Suppressor macrophage (primary cell): ENCODE measurements at places on chromosomes 5 and 9.

GRCh38 chr5:174760721-174761120 lies 36.3 kb downstream of the MSX2 start:
- DNase-seq: no peak

DNA sequence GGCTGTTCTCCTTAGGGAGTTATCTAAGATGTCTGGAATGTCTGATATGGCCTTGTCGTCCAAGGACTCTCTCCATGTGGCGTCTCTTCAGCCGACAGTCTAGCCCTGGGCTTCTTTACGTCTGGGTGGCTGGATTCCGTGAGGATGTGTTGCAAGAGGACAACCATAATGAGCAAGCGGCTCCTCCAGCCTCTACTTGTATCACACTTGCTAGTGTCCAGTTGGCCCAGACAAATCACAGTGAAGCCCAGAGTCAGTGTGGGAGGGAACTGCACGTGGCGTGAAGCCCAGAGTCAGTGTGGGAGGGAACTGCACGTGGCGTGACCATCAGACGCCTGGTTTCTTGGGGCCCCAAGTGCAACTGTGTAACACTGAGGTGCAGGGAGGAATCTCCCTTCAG lies 61.1 kb downstream of the COL23A1 start:
- DNase-seq: peak; percentile 40

GRCh38 chr9:17632994-17633393 lies 54.1 kb downstream of the SH3GL2 start:
- no peak for DNase-seq

DNA sequence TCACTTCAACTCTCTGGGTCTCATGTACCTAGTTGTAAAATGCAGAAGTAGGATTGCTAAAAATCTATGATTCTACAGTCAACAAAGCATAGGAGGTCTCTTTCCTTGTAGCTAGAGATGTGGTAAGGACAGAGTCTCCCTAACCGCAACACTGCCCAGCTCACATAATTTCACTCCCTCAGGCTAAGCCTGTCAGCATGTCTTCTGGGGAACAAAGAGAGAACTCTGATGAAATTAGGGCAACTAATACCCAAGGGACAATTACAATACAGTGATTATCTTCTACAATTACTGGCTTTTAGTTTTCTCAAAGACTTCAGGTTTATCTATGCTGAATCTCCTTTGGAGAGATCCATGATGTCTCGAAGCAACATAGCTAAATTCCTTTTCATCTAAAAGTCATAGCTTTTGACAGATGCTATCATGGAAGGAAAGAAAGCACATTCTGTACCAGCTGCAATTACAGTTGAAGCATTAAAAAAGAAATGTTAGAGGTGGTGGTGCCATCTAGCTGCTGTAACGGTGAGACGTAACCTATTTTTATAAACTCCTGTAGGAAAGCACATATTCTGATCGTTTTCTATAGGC lies 141.1 kb upstream of the TARS1 start:
- peak; percentile 63 for DNase-seq

DNA sequence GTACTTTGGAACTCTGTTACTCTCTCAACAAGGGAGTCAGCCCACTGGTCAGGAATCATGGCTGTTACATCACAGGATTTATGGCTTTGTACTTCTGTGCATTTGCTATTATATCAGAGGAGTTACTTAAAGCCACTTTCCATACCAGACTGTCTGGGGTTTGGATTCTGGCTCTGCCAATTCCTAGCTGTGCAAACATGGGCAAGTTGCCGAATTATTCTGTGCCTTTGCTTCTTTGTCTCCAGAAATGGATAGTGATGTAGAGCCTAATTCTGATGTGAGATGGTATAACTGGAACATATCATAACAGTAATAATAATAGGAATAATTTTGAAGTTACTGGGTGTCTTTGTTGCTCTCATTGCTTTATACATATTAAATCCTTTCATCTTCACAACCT lies 1047.3 kb upstream of the SEMA6A start:
- no peak for DNase-seq

GRCh38 chr5:113061846-113062780 lies 85.5 kb downstream of the DCP2 start:
- DNase-seq: no peak

DNA sequence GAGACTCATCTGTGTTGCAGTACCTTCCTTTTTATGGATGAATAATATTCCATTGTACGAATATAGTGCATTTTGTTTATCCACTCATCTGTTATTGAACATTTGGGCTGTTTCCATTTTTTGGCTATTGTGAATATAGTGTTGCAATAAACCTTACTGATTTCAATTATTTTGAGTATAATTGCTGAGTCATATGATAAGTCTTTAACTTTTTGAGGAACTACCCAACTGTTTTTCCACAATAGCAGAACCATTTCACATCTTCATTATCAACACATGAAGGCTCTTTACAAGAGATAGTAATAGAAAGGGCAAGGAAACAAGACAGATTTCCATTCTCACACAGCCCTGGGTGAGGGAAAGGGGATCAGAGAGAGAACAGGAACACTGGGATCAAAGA lies 329.2 kb downstream of the RAB3C start:
- DNase-seq: no peak

DNA sequence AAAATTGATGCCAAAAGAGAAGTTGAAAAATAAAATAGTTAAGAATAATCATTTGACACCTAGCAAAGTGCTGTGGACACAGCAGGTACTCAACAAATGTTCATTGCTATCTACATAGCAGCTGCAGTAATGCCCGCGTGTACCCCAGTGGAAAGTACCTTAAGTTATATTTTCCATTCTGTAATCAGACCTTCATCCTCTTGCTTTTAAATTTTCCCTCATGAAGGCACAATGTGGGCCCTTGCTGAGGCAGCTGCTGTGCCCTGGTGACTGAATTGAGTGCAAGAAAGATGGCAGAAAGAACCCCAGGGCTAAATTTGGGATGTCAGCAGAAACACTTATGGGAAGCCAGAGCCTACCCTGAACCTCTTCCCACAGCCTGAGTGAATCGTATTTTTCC lies 65.9 kb downstream of the CYFIP2 start:
- DNase-seq: no peak

GRCh38 chr9:137575716-137576411 lies 2.9 kb downstream of the DPH7 start:
- no peak for DNase-seq

DNA sequence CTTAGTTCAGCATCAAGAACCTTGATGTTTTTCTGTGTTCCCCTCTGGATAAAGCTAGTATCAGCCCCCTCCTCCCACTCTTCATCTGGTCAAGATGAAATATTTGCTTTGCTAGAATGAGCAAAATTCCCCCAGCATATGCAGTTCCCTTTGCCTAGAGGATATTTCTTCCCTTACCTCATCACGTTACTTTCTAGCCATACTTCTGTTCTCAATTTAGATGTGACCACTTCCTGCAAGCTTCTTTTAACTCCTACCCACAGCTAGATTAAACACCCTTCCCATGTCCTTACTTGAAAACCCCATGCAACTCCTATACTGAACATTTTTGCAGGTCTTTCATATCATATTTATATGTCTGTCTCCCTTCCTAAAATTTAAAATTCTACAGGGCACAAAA lies 178.9 kb upstream of the TUSC1 start:
- no peak for DNase-seq

DNA sequence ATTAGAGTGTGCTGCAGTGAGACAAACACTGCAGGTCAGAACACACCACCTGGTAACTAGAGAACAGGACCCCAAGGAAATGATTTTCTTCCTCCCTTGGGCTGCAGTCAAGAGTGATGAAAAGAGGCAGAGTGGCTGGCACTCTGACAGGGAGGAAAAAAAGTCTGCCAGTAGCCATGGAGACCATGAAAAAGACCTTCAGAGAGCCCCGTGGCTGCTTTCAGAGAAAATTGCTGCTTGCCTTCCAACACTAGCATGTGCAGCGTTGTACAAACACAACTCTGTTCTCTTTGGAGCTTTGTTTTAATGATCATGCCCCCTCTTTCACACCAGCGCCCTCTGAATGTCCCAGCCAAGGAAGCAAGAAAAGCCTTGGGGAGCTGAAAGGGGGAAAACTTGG lies 68.8 kb downstream of the ANKRD55 start:
- no peak for DNase-seq

DNA sequence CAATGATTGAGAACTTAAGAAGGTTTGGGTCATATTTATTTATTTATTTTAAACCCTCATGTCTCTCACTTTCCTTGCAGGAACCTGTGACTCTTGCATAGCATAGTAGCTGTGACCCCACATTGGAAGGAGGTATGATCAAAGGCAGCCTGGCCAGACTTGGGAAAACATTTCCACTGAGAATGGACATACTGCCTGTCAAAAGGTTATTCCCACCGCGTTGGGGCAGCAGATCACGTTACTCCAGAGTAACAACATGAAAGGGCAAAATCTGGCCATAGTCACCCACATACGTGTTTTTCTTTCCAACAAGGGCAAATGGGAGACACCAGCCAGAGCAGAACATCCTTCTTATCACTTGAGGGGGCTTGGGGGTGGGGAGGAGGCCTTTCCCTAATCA lies 95.7 kb downstream of the ARL15 start:
- DNase-seq: no peak

DNA sequence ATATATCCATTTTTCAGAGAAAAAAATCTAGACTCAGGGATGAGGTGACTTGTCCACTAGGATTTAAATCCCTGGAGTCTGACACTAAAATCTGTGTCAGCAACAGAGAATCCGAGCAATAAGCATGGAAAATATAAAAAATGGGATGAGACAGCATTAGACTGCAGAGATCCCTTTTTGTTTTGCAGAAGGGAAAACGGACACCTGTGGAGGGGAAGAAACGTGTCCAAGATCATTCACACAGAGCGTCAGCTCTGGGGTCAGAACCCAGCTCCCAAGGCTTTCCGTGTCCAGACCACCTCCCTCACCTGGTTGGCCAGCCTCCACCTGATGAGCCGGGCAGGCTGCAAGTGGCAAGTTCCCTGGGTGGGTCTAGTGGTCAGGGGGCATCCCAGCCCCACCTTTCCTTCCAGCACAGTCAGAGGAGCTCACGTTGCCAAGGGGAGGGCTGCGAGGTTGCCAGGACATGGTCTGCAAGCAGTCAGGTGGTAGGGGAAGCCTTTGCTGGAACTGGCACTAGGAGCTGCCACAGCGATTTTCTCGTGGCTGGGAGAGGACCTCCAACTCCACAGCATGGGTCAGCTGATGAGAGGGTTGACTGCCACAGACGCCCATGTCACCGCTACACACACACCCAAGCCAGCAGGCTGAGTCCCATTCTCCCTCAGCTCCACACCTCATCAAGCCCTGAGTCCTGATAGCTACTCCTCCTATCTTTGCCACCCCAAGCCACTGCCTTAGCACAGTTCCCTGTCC lies 65.9 kb upstream of the CPLX2 start:
- no peak for DNase-seq

GRCh38 chr9:125850763-125851162 lies 103.6 kb downstream of the PBX3 start:
- no peak for DNase-seq

- no peak for DNase-seq
Measured at GRCh38 chr9:4864234-4864661, 71.5 kb downstream of the RCL1 start.

- DNase-seq: no peak
Measured at GRCh38 chr9:137198051-137198901, 2.3 kb downstream of the TPRN start.
